Fibroblast of pulmonary artery (primary cell): ENCODE measurements at places on chromosomes 2 and 18.

- peak; percentile 88 for DNase-seq
These were observed 70.2 kb upstream of the MEIS1 start for GRCh38 chr2:66364495-66365333.

DNA sequence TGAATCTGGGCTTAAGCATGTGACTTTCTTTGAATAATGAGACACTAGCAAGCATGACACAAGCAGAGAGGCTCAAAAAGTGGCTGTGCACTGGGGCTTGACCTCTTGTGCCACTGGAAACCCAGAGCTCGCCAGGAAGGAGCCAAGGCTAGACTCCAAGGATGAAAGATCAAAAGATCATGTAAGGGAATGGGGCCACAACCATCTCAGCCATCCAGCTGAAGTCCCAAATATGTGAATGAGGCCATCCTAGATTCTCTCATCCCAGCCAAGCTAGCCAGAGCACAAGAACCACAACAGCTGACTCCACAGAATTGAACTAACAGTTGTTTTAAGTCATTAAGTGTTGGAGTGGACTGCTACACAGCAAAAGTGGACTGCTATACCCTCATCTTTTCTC lies 288.1 kb downstream of the CCDC178 start:
- no peak for DNase-seq

DNA sequence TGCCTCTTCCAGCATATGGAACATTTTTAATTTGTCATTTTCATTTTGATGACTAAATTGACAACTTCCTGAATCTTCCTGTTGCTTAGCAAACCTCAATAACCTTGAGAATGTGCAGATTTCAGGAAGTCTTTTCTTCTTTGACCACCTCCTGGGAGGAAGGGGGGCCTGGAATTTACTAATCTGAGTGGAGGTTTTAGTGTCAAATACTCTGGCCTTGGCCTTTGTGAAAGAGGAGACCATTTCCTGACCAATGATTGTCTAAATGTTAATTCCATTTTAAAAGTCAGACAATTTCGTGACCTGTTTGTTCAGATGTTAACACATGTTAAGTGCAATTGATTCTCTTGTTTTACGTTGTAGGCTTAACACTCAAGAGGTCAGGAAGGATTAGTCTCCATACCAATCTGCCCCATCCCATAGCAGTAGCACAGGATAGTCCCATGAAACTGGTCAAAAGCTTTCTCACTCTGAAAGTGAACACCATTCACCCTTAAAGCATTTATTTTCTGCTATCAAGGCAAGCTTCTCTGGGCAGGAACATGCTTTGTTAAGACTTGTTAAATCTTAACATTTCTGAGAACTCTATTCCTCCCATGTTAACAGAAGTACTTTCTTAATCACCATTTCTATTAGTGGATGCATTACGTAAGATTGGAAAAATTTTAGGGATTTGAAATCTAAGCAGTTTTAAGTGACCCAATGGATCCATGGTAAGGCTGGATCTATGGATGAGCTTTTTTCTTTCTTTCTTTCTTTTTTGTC lies 219.6 kb downstream of the RND3 start:
- peak; percentile 22 for DNase-seq

DNA sequence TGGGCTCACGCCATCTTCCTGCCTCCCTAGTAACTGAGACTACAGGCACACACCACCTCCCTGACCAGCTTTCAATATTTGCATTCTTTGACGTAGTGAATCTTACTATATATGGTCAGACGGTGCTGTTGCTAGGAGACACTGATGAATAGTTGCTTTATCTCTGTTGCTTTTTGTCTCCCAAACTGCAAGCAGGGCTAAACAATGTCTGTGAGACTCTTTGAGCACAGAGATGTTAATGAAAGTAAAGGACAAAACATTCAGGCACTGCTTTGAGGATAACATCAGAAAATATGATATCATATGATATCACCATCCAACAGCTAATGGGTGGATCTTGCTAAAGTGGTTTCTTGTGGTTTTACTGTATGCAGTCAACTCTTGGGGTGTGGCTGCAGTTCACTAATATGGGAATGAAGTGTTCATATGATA lies 43.0 kb downstream of the EMILIN2 start:
- peak; percentile 44 for DNase-seq

GRCh38 chr2:17628349-17629261 lies 88.1 kb downstream of the VSNL1 start:
- DNase-seq, result no peak

DNA sequence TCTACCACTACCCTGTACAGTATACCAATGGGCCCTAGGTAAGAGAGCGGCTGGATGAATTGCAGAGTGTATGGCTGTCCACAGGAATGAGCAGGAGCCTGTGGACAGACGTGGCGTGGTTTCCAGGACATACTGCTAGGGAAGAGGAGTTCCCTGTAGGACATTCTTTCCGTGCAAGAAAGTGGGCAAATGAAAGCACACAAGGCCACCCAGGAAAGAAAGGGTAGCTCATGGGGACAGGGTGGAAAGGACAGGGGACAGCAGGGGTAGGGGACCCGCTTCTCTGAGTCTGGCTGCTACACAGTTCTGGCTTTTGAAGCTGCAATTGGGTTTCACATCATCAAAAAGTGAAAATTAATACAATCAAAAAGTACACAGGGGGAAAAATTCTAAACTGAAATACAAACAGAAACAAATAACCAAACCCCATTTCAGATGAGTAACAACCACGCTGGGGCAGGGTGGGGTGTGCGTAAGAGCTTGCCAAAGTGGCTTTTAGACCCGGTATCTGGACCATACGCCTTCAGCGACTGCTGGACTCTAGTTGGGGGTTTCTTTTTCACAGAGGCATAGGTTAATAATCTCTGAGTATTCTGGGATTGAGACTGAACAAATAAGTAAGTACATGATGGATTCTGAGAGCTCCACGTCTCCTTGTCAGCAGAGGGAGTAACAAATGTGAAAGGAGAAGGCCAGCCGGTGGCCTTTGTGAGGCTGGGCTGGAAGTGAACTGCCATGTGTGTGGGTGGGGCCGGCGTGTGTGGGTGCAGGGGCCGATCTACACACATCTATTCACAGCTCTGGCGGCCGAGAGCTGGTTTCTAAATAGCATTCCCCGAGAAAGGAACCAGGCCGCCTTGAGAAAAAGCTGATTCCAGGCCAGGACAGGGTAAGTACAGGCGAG lies 84.0 kb downstream of the HDAC4 start:
- DNase-seq, result peak; percentile 69

- DNase-seq, result no peak
These were observed 147.0 kb downstream of the HDAC4 start for GRCh38 chr2:239253701-239254436.

DNA sequence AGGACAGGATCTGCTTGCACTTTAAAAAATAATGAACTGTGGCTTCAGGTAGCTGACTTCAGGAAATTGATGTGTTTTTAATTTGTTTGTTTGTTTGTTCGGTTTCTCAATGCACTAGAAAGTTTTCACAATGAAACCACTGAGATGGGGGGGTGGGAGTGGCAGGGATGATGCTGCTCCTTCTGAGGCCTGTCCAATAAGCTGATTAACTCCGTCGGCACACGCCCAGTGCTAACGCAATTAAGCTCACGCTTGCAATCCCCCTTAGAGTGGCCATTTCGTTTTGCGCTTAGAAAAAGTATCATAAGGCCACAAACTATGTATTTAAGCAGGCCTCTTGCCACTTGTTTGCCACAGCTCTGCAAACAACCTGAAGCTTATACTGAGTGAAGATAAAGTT lies 12.5 kb upstream of the GPR39 start:
- no peak for DNase-seq

DNA sequence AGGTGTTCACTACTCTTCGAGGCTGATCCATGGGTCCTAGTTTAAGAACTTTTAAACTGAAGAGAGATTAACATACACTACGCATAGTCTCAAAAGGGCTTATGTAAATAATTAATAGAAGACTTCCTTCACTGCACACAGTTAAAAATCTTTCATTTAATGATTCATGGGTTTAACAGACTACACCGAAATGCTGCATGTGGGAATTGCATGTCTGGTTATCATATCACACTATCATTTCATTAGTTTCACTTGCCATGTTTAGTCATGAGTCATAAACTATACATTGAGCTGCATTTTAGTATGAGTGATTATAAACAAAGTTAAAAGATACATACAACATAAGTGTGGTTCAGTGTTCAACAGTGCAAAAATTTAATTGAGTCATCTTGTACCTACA lies 31.2 kb downstream of the GLS start:
- DNase-seq, result no peak

DNA sequence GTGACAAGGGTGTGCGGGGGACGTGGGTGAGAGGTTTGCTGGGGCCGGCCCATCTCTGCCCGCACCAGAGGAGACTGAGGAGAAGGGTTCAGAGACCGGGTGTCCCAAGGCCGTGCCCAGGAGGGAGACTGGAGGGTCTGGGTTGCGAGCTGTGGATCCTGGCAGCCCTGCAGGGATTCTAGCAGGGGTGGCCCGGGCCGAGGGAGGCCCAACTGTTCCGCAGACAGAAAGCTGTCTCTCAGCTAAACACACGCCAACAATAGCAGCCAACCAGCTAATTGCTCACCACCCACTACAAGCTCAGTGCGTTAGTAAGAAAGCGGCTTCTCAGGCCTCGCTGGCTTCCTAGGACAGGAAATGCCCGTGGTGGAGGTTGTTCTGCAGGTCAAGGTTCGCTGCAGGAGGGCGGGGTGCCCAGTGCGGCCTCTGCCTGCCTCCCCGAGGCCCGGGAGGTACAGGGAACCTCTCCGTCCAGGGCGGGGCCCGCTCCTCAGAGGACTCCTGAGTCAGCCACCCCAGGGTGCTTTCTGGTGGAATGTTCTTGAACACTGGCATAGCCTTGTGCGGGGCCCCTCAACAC lies 282.0 kb upstream of the PXDN start:
- DNase-seq, result no peak

- no peak for DNase-seq
These were observed 21.2 kb downstream of the E2F6 start for GRCh38 chr2:11444737-11445136.

DNA sequence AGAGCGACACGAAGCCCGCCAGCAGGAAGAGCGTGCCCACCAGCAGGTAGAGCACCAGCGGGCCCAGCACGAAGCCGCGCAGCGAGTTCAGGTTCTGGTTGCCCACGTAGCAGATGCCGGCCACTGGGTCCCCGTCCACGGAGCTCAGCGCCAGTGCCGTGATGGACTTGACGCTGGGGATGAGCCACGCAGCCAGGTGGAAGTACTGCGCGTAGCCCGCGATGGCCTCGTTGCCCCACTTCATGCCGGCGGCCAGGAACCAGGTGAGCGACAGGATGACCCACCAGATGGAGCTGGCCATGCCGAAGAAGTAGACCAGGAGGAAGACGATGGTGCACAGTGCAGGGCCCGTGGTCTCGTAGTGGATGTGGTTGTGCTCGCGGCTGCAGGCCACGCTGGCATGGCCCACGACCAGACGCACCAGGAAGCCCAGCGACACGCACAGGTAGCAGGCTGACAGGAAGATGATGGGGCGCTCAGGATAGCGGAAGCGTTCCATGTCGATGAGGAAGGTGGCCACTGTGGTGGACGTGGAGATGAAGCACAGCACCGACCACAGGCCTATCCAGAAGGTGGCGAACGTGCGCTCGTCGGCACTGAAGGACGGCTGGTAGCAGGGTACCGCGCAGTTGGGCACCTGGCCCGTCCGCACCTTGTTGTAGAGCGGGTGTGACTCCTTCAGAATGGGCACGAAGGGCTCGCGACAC lies 2.1 kb downstream of the FZD5 start:
- DNase-seq, result no peak

- DNase-seq, result no peak
These were observed 15.9 kb downstream of the VWA3B start for GRCh38 chr2:98102878-98103277.

GRCh38 chr2:164903951-164904350 lies 51.4 kb downstream of the SLC38A11 start:
- no peak for DNase-seq

GRCh38 chr2:218671097-218671653 lies 627 bp downstream of the RNF25 start:
- DNase-seq, result peak; percentile 15

GRCh38 chr18:10190564-10190963 lies 263.9 kb upstream of the APCDD1 start:
- DNase-seq, result no peak

- DNase-seq, result no peak
These were observed 5.0 kb upstream of the TMEM178A start for GRCh38 chr2:39660612-39661236.

DNA sequence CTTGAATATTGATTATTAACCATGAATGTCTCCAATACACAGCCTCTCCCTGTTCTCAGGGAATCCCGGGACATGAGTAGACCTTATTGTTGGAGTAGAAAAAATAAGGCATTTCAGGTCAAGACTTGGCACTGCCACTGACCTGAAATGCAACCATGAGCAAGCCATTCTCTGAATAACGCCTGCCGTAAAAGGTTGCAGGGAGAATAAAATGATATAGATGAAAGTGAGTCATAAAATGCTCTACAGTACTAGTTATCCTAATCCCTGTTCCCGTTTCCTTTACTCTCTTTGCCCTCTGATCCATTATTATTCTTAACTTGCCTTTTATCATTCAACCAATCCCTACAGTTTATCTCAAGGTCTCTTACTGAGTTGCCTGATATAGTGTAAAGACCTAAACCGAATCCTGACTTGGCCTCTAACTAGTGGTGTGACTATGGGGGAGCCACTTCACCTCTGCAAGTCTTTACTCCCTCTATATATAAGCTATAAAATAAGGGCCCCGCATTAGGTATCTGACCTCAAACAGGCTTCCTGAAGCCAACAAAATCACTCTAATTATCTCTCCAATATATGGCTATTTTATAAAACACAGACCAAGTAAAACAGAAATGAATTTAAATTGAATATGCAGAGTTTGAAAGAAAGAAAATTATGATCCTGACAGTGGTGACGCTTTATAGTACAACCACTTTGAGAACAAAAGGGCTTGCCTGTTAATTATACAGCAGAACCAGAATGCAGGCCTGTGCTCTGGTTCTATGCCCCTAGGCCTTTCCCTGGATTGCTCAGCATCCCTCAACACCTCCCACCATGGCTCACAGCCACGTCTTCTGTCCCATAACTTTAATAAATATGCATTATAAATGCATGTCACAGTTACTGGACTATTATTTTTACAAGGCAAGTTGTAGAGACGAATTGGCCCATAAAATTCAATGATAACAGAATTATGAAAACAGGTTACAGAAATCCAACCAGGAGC lies 183.1 kb downstream of the STK39 start:
- no peak for DNase-seq

- DNase-seq, result no peak
These were observed 243.1 kb upstream of the SMAD7 start for GRCh38 chr18:49193897-49194296.

GRCh38 chr2:164882276-164882675 lies 40.7 kb upstream of the COBLL1 start:
- DNase-seq, result no peak

DNA sequence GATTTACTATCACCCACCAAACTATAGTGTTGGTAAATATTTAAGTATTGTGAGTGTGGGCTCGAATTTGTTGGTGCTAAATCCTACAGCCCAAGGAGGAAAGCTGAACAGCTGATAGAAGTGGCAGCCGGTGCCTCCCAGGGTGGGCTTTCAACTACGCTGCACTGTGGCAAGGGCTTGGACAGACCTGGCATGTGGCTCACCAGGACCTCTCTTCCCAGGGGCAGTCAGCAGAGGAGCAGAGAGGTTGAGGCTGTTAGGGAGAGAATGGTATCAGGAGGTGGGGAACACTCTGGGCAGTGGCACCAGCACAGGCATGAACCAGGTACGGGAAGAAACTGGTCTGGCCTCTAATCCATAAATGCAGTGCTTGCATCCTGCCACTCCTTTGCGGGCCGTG lies 44.6 kb downstream of the TFCP2L1 start:
- DNase-seq, result no peak
